ENCODE measurements at places on chromosomes 2 and 18.

GRCh38 chr18:59835605-59836379 is 64.0 kb upstream of the PMAIP1 start:
- DNase-seq, result no peak

- peak; percentile 48 for DNase-seq
Measured at GRCh38 chr2:239789711-239790110, 235.4 kb downstream of the NDUFA10 start.

DNA sequence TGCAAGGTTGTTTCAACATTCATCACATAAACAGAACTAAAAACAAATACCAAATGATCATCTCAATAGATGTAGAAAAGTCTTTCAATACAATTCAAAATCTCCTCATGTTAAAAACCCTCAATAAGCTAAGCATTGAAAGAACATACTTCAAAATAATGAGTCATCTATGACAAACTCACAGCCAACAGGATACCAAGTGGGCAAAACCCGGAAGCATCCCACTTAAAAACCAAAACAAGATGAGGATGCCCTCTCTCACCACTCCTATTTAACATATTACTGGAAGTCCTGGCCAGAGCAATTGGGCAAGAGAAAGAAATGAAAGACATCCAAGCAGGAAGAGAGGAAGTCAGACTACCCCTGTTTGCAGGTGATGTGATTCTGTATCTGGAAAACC is 992.2 kb upstream of the PIK3C3 start:
- no peak for DNase-seq

- no peak for DNase-seq
Measured at GRCh38 chr2:236177604-236177966, 9.4 kb upstream of the GBX2 start.

- DNase-seq, result no peak
Measured at GRCh38 chr18:35731701-35732100, 150.2 kb downstream of the GALNT1 start.

- DNase-seq, result no peak
Measured at GRCh38 chr2:171587132-171587531, 64.9 kb downstream of the CYBRD1 start.

GRCh38 chr2:139259422-139260051 is 479.3 kb upstream of the NXPH2 start:
- no peak for DNase-seq

DNA sequence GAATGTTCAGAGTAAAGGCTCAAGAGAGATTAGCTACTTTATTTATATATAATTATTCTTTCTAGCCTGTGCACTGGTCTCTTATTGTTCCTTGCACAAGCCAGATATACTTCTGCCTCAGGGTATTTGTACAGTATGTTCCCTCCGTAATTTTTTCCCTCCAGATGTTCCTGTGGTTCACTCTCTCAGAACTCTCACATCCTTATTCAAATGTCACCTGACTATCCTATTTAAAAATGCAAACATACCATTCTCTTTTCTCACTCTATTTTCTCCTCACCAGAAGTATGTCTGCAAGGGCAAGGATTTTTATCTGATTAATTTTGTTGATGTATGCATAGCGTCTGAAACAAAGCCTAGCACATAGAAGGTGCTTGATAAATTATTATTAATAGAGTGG is 64.0 kb upstream of the CERS6 start:
- DNase-seq, result no peak

DNA sequence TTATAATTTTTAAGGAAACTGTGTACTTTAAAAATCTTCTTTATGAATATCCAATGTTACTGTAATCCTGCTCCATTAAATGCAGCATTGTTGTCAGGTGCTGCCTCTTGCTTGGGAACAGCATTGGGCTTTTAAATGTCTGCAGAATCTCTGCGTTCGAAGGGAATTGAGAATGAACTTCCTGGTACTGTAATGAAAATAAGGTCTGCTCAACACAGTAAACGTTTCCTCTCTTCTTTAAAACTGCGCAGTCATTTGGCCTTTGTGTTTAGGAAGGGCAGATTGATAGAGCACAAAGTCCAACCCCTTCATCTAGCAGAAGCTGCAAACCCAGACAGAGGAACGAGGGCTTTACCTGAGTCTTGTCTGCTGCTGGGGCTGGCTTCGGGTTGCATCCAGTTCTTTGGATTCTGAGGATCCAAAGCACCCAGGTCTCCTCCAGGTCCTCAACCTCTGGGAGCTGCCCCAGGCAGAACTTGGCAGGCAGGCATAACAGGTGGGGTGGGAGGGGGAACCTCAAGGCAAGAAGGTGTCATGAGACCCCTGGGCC is 104.5 kb downstream of the UGGT1 start:
- DNase-seq, result no peak

DNA sequence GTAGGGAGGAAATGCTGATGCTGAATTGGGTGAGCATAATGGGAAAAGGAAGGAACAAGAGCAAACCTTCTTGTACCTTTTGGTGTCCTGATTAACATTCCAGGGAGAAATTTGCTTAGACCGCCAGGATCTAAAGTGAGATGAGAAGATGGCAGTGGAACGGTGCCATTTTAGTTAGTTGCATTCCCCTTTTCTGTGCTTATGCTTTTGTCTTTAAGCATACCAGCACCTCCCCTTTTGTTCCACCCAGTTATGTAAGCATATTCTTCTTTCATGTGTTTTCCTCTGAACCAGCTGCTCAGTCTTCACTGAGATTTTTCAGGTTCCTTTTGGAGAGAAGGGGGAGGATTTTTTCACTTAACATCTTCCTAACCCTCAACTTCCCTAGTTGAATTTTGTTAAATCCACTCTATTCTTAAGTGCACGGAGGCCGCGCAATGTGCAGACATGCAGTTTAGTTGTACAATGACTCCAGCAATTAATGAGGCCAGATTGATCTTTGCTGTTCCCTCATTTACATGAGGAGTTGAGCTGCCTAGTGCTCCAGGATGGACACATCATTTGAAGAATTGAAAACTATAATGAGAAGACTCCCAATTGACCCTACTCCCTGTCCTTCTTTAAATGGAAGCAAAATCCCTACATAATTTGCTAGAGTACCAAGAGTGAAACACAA is 73.9 kb downstream of the MAP4K4 start:
- no peak for DNase-seq

Data from aorta (tissue), 5 donors.